ENCODE measurements at places on chromosomes 11 and 22.

DNA sequence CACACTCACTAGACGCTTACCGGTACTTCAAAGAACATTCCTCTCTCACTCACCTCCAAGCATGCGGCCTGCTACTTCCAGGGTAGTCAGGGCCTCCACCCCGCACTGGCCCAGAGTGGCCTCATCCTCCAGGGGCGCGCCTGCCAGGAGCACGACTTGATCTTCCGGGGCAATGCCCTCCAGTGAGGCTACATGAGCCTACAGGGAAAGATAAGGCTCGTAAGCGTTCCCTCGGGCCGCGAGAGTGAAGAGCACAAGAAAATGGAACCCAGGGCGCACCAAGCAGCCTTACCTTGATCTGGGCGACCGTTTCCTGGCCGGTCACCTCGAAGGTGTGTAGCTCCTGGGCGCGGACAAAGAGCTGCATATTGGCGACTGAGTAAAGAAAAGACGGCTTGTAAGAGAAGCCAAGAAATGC, 478 bp downstream of the FAU start:
- no peak for DNase-seq

DNA sequence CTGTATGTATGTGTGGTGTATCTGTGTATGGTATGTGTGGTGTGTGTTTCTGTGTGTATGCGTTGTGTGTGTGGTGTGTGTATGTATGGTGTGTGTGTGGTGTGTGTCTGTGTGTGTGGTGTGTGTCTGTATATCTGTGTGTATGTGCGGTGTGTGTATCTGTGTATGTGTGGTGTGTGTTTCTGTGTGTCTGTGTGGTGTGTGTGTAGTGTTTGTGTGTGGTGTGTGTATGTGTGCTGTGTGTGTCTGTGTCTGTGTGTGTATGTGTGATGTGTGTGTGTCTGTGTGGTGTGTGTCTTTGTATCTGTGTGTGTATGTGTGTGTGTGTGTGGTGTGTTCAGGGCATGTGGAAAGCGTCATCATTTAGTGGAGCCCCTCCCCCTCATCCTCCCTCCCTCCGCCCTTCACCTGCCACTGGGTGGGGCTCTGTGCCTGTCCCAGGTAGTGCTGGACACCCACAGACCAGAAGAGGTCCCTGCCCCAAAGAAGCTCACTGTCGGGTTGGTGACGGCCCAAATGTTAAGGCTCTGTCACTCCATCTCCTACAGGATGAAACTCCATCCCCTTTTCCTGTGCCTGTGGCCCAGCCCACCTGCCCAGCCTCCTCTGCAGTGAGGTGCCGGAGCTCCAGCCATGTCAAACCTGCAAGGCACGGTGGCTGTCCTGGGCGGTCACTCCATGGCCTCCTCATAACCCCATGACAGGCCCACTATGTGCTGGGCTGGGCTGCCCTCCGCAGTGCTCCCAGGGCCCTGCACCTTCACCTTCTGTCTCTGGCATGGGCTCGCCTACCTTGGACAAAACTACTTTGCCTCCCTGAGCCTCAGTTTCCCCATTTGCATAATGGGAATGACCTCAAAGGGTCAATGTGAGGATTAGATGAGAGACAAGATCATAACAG, 23.4 kb upstream of the SHISAL1 start:
- DNase-seq, result no peak

DNA sequence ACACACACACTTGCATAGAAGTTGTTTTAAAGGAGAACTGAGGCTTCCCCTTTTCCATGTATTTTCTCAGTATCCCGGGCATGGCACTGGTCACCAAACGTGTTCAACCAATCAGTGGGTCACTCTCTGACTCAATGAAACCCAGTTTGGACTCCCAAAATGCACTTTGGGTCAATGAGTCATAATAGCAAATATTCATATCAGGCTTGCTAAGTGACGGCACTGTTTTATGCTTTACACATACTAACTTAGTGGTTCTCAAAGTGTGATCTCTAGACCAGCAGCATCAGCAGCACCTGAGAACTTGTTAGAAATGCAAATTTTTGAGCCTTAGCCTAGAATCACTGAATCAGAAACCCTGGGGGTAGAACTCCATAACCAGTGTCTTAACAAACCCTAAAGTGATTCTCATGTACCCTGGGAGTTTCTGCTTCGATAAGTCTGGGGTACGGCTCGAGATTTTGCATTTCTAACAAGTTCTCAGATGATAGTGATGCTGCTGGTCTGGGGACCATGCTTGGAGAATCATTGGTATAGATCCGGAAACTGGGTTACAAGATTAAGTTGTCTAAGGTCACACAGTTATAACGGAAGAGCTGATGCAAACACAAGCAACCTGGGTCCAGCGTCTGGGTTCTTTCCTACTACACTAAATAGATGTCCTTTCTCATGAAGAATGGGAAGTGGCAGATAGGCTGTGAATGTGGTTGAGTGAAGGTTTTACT, 35.6 kb downstream of the ETS1 start:
- DNase-seq, result no peak

- DNase-seq, result no peak
Measured at GRCh38 chr11:76661834-76662434, 8.6 kb downstream of the LRRC32 start.

- peak; percentile 72 for DNase-seq
Measured at GRCh38 chr11:93543292-93543977, at the start of gene SMCO4. Gene SMCO4 (minus strand): TSS chr11:93543391. CDS start chr11:93479189, 64,202 bp downstream.

DNA sequence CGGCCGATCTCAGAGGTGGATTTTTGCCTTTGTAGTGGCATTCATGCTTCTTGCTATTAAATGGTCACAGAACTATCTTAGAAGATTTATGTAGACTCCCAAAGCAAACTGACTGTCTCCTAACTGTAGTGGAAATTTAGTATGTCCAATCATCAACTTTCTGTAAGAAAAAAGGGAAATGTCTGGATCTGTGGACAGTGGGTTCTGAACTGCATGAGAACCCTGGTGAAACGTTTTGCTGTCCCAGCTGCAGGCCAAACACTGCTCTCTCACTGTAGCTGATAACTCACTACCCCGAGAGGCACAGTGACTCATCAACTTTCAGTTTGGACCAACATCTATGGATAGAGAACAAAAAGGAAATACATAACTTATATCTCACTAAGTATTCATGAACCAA, 387.1 kb downstream of the SOX6 start:
- no peak for DNase-seq

GRCh38 chr11:73269459-73270015, 2.6 kb upstream of the P2RY6 start:
- DNase-seq, result no peak
